ENCODE measurements at places on chromosomes 16 and 17. TPM values are rescaled to one million over a fixed set of nuclear protein-coding genes. Genes with fewer than 3 reads are reported as not detected.

NECAB2 gene
- not detected for total RNA-seq

CYLD gene
- total RNA-seq, result 30.6 TPM

KCNH6 gene
- total RNA-seq, result not detected

GRCh38 chr17:13646411-13646810 lies 44.7 kb upstream of the HS3ST3A1 start:
- DNase-seq, result no peak

- no peak for DNase-seq
Observed at GRCh38 chr17:59525668-59526067, 39.7 kb upstream of the DHX40 start.

DNA sequence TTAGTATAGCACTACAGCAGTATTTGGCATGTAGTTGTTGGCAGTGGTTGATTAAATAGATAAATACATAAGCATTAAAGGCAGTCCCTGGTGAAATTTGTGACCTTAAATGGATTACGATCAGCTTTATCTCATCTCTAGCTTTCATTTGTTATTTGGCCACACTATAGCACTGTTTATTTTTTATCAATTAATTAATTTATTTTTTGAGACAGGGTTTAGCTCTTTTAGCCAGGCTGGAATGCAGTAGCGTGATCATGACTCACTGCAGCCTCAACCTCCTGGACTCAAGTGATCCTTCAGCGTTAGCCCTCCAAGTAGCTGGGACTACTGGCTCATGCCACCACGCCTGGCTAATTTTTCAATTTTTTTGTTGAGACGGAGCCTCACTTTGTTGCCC lies 18.7 kb upstream of the ARHGAP17 start:
- no peak for DNase-seq

- no peak for DNase-seq
Observed at GRCh38 chr17:40796846-40797245, 2.9 kb downstream of the KRT28 start.

DNA sequence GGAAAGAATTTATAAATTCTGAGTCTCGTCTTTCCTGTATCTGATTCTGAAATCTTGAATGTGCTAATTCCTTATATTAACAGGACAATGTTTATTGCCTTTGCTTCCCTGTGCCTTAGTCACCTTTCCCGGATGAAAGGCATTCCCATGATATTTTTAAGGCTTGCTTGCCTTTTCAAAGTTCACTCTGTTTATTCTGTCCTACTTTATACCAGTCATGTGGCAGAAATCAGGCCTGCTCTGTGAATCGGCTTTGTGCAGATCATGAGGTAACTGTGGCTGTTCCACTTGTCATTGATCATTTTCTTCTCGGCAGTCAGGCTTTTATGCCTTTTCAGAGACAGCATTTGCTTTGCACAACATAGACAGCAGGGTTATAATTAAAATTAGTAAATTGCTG lies 28.8 kb upstream of the ABCC11 start:
- DNase-seq, result no peak

DNA sequence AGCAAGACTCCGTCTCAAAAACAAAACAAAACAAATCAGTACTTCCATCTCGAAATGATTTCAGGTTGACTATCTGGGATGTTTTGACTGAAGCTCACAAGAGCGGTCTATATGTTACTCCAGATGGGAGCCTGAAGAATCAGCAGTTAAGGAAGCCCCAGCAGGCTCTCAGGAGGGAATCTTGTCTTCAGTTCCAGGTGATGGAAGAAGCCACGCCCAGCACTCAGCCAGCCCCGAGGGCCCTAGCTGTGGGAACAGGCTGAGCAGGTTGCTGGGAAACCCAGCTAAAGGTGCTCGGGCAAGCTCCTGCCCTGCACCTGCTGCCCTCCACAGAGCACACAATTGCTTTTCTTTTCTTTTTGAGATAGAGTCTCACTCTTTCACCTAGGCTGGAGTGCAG lies 32.4 kb downstream of the WIPI1 start:
- no peak for DNase-seq

- peak; percentile 88 for DNase-seq
Observed at GRCh38 chr17:59141860-59142259, 13.1 kb downstream of the SKA2 start.

GRCh38 chr17:70138291-70138865 lies 31.0 kb upstream of the KCNJ2 start:
- no peak for DNase-seq

DNA sequence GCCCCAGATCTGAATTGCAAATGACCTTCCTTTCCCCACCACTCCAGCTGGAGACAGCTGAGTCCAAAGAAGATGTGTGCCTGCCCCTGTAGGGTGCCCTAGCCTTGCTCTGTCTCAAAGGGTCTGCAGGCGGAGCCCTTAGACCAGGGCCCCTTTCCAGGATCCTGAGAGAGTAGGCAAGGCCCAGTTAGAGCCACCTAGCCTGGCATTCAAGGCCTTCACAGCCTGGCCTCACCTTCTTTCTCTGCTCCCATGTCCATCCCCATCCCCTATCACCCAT lies 66.6 kb upstream of the LHX1 start:
- no peak for DNase-seq

DNA sequence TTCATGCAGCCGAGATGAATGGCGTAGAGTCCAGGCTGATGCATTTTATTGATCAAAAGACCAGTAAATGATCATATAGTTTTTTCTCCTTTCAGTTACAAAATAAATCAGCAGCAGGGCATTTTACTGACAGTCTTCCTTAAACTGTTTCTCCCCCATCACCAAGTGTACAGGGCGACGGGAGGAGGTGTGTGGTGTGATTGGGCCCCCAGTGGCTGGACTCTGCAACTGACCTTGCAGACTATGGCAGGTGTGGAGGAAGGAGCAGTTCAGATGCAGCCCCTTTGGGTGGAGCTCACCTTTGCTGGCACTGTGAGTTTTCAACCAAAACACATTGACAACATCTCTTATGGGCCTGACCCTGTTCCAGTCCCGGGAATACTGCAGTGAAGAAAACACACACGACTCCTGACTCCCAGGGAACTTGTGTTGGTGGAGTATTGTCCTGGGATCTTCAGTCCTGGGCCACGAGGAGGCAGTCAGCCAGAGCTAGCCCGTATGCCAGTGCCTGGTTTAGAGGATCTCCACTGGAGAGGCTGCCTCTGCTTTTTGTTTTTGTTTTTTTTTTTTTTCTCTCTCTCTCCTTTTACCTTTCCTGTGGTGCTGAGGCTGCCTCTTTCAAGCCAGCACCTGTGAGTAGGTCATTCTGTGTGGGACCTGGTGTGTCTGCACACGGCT lies 29.8 kb downstream of the KIAA0513 start:
- DNase-seq, result no peak

- peak; percentile 66 for DNase-seq
Observed at GRCh38 chr16:57028086-57028485, 38.7 kb downstream of the NLRC5 start.

- DNase-seq, result no peak
Observed at GRCh38 chr17:1142561-1142971, 37.2 kb downstream of the ABR start.

DNA sequence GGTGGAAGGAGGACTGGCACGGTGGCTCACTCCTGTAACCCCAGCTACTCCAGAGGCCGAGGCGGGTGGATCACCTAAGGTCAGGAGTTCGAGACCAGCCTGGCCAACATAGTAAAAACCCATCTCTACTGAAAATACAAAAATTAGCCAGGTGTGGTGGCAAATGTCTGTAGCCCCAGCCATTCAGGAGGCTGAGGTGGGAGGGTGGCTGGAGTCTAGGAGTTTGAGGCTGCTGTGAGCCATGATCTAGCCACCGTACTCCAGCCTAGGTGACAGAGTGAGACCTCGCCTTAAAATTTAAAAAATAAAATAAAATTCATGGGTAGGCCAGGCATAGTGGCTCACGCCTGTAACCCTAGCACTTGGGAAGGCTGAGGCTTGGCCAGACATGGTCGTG lies 1.2 kb upstream of the RPH3AL start:
- no peak for DNase-seq

- no peak for DNase-seq
Observed at GRCh38 chr17:67902511-67903231, 77.4 kb downstream of the BPTF start.

DNA sequence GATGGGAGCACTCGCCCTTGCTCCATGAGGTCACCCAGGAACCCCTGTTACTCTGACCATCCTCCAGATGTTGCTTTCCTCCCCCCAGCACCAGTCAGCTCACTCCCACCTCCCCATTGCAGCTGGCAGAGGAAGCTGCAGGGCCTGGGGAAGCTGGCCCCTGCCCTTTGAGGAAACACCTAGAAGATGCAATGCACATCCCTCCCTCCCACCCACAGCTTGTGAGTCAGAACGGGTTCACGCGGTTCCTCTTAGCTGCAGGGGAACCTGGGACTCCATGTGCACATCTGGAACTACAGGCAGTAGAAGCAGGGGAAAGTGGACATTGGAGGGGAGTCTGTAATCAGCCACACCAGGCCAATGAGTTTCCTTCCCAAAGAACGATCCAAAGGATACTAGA lies 96.9 kb downstream of the KATNIP start:
- no peak for DNase-seq

DNA sequence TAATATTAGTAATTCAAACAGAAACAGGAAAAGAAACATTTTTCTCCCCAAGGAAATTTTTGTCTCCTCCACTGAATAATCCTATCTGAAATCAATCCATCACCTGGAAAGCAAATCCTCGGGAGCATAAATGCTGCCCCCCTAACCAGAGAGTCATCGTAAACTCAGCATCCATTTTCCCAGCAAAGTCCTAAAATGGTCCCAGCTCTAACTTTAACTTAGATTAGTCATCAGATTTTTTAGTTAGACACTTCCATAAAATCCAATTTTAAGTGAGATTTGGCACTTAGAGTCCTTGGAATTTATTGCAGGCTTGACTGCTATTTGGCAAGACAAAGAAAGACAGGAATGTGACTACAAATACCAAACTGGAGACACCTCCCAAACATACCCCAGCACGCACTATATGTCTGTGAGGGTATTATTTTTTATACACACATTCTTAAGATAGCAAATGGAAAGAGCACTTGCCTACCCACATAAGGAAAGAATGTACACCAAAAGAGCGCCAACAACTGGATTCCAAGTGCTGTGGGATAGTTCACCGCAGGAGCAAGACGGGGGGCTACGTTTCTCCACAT lies 15.4 kb downstream of the SCO1 start:
- no peak for DNase-seq

GRCh38 chr17:80836971-80837481 lies 154.6 kb upstream of the CHMP6 start:
- no peak for DNase-seq

GRCh38 chr17:50949128-50949988 lies 83.2 kb upstream of the TOB1 start:
- DNase-seq, result no peak

- DNase-seq, result peak; percentile 80
Observed at GRCh38 chr17:50798424-50799288, 31.3 kb upstream of the ANKRD40CL start.

- DNase-seq, result no peak
Observed at GRCh38 chr17:76353004-76353598, 615 bp downstream of the PRPSAP1 start.

- DNase-seq, result no peak
Observed at GRCh38 chr16:66084306-66084705, 282.2 kb upstream of the CDH5 start.

- no peak for DNase-seq
Observed at GRCh38 chr16:31080035-31080629, 5.9 kb downstream of the ZNF646 start.

DNA sequence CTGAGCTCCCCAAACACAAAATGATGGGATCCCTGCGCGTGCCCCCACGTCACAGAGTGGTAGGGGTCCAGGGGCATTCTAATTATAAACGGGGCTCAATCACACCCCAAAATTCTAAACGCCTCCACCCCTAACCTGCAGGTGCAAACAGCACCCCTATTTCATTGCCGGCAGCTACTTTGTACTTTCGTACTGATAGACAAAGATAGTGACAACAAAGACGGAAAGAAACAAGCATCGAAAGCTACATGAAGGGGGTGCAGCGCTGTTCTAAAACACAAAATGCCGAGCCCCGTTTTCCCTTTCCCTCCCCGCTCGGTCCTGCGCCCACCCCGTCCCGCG lies 13.9 kb downstream of the MIS12 start:
- no peak for DNase-seq
